CD4-positive, alpha-beta T cell treated with Interleukin-12 subunit alpha and Interleukin-12 subunit beta, for 1 hour (primary cell): ENCODE measurements at places on chromosomes 11 and 22.

DNA sequence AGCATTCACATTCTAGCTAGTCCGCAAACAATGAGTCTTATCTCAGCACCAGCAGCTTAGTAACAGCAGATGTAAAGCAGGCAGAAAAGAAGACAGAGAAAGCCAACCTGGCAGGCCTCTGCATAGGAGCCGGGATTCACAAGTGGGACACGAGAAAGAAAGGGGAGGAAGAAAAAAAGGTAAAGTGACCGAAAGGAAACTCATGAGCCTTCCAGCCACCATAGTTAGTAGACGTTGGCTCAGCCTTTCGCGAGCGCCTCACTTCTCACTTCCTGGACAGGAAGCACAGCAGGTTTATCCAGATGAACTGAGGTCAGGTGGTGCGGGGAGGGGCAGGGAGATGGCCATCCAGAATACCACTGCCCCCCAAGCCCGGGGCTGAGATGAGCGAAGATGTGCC is 19.7 kb upstream of the KAT5 start:
- DNase-seq = no peak

DNA sequence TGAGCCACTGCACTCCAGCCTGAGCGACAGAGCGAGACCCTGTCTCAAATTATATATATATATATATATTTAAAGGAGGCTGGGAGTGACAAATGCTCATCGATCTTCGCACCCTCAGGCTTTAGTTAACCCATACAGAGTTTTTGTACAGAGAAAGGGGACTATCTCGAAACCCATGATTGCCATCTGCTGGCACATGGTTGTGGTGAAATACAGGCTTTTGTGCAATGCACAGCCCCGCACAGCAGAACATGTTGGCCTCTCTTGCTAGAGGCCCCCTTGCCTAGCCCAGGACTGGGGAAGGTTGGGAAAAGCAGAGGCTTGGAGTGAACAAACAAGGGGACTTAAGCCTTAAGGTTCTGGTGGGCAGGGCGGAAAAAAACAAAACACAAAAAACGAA is 3.6 kb downstream of the MYBPC3 start:
- peak; percentile 9 for DNase-seq

GRCh38 chr11:76602431-76602861 is 68.1 kb downstream of the LRRC32 start:
- no peak for DNase-seq

GRCh38 chr11:69974528-69974927 is 103.6 kb upstream of the ANO1 start:
- no peak for DNase-seq

DNA sequence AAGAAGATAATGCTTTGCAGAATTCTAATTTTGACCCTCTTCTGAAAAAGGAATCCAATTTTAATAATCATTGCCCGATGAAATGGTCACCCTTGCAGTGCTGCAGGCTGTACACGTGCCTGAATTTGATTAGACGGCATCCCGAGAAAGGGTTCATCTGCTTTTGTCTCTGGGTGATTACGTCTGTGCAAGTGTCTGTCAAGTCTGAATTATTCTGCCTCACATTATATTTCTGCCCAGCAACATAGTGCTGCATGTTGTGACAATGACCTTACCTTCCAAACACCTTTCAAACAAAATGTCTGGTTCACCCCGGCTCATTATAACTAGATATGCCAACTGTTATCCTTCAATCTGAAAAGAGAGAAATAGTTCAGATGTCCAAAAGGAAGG is 164.1 kb downstream of the MAML2 start:
- no peak for DNase-seq

DNA sequence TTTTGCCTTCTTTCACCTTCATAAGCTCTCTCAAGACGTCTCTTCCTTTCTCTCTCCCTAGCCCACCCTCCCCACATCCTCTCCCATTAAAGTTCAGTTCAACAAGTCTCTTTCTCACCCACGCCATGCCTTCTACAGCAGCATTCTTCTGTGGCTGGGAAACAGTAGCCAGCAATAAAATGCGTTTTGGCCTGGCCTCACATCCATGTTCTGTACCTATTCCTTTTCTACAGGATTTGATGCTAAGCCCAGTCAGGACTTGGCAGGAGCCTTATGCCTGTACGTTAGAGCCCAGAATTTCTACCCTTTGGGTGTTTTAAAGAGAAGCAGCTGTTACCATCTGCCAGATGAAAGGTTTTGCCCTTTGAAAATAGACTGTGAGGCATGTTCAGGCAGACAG is 7.1 kb upstream of the CD44 start:
- DNase-seq = no peak

- no peak for DNase-seq
Measured at GRCh38 chr11:56522008-56522407, 21.0 kb downstream of the OR5M11 start.

GRCh38 chr11:117814766-117815261 is 9.7 kb downstream of the FXYD2 start:
- peak; percentile 86 for DNase-seq

GRCh38 chr11:121479698-121480238 is 27.0 kb upstream of the SORL1-AS1 start:
- DNase-seq = no peak

DNA sequence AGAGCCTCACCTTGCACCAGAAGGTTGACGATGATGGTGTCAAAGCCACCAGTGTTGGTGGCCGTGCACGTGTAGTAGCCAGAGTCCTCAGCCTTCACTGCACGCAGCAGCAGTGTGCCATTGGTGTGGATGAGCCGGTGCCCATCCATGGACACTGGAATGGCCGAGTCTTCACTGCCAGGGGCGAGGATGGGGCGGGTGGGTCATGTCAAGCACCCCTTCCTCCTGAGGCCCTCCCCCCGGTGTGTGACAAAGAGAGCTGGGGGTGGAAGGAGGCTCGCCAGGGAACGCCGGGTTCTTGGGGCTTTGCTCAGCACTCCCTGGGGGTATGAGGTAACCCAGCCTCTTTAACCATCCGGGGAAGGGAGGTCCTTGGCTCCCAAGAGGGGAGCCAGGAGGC is 111.6 kb downstream of the CEP164 start:
- DNase-seq = no peak

DNA sequence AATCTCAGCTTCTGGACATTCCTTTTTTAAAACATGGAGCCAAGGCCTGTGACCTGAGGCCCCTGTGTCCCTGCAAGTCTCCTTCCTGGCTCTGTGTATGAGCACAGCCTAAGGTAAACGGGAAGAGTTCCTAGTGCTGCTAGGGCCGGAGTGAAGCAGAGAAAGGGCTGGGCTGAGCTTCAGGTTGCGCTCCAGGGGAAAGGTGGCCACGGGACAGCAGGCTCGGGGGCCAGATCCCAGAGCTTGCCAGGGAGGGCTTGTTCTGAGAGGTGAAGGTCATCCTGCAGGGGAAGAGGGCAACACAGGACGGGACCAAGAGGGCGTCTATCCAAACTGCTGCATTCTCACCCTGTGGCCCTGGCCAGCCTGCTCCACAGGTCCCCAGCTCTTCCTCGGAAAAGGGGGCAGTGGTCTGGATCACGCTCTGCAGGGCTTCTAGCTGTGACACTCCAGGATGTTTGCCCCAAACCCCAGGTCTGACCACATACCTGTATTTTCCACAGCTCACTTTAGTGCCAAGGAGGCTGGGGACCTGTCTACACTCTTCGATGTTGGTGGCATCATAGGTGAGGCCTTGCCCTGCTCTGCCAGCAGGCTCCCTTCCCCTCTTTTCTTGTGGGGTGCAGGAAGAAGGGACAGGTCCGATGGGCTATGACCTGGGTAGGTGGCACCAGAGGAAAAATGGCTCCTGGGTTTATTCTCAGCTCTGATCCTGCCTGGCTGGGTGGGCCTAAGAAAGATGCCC is 20.4 kb downstream of the SLC37A2 start:
- no peak for DNase-seq

DNA sequence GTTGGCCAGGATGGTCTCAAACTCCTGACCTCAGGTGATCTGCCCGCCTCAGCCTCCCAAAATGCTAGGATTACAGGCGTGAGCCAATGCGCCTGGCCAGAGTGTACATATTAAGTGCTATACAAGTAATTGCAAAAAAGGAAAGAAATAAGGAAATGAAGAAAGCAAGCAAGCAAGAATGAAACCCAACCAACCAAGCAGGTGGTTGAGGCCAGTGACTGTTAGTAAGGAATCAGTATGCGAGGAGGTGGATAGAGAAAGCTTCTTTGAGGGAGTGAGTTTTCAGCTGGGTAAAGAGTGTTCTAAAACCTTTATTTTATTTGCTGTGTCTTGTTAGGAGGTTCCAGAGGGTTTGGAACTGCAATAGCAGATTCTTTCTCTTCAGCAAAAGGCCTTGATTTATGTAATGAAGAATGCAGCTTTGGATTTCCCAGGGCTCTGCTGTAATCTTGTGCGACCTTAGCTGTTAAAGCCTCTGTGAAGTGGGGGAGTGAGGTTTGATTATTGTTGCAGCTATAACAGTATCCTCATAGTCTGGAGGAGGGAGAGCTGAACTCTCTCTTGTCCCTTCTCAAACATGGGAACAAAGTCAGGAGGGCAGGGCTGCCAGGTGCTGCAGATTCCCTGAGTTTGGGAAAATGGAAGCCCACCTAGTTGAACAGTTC is 5.7 kb downstream of the AMPD3 start:
- DNase-seq = no peak
